Activated naive CD4-positive, alpha-beta T cell treated with Interleukin-2 at 50 U/mL for 16 hours (primary cell): ENCODE measurements at places on chromosomes 2 and 18.

GRCh38 chr18:25019086-25019860 lies 332.7 kb downstream of the ZNF521 start:
- no peak for DNase-seq

- no peak for DNase-seq
Measured at GRCh38 chr2:149021761-149022160, 16.7 kb upstream of the LYPD6B start.

DNA sequence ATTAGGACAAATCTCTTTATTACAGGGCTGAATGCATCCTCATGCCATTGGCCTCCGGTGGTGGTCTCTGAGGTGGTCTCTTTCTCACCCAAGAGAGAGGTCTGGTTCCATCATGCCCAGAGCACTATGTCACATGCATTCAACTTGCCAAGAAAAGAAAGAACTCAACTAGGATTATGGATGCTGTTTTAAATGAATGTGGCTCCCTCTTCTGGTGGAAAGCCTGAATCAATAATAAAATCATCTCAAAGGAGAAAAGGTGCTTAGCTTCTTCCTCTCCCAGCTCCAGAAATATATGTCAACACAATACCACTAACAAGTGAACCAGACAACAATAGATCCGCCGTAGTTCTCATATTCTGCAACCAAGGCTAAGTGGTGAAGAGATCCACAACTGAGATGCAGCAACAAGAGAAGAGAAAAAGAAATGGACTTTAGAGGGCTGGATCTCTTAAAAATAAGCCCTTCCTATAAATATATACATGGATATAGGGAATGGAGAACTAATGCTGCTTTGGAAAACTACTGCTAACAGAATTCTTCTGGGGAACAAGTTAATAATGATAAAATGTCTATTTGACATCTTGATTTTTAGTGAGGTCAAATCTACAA lies 396.8 kb downstream of the NCKAP5 start:
- no peak for DNase-seq

GRCh38 chr2:235382179-235382578 lies 111.7 kb upstream of the AGAP1 start:
- DNase-seq = no peak

DNA sequence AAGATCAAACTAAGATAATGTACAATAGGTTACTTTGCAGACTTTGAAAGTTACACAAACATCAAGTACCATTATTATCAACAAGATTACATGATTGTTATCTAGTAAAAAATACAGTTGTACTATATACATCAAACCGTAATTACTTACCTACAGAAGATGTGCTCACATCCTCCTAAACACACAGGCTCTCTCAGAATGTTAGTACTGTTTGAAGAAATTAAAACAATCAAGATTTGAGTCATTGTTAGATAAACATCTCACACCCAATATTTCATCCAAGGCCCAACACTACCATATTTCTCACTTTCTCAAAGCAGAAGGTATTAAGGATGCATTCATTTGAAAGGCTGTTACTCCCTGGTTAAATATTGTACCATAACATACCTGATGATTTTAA lies 12.6 kb downstream of the BARD1 start:
- no peak for DNase-seq

- no peak for DNase-seq
Measured at GRCh38 chr2:8578335-8579244, 103.3 kb upstream of the ID2 start.

DNA sequence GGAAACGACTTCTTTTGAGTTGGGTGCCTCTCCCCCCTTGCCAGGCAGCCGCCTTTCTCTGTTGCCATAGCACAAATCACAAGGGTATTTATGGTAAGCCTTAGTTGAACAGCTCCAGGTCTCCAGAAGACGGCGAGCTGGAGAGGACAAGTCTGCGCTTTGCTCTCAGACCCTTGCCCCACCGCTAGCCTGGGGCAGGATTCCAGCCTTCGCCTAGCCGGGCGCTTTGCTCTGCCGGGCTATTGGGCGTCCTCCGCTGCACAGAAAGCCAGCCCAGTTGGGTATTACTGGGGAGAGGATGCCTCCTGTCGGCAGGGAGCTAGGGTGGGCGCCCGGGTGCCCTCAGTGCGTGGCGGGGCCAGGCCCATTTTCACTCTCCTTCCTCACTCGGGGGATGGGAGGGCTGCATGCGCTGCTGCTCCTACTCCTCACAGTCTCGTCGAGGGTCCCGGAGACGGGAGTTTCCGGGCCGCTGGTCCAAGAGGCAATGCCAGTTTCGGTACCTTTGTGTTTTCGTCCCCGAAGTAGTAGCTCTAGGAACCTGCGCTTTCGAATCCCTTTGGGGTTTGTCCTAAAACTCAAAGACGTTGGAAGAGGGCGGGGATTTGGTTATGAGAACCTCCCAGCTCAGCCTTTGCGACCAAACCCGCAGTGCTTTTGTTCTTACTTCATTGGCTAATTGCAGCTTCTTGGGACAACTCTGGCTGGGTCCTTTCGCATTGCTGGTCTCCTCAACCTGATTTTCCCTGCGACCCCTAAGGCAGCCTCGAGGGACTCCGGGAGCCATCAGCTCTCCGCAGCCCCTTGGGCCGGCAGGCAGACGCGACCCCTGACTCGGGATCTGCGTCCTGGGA lies 3.6 kb upstream of the DLX2 start:
- peak; percentile 48 for DNase-seq

- DNase-seq = no peak
Measured at GRCh38 chr18:331221-331821, 63.5 kb upstream of the THOC1 start.

GRCh38 chr2:110103061-110103961 lies 12.3 kb downstream of the MALL start:
- no peak for DNase-seq

GRCh38 chr2:25856377-25856776 lies 21.9 kb downstream of the ASXL2 start:
- no peak for DNase-seq
